Fibroblast of skin of right biceps (primary cell): ENCODE measurements at places on chromosomes 2 and 18.

GRCh38 chr2:74005786-74006185 is 21.1 kb downstream of the TET3 start:
- DNase-seq: no peak

GRCh38 chr18:45336448-45336847 is 278.8 kb upstream of the SLC14A2 start:
- no peak for DNase-seq

GRCh38 chr2:12734914-12735654 is 18.3 kb downstream of the TRIB2 start:
- no peak for DNase-seq

- peak; percentile 85 for DNase-seq
These were observed 103.4 kb upstream of the MSH2 start for GRCh38 chr2:47299555-47299954.

DNA sequence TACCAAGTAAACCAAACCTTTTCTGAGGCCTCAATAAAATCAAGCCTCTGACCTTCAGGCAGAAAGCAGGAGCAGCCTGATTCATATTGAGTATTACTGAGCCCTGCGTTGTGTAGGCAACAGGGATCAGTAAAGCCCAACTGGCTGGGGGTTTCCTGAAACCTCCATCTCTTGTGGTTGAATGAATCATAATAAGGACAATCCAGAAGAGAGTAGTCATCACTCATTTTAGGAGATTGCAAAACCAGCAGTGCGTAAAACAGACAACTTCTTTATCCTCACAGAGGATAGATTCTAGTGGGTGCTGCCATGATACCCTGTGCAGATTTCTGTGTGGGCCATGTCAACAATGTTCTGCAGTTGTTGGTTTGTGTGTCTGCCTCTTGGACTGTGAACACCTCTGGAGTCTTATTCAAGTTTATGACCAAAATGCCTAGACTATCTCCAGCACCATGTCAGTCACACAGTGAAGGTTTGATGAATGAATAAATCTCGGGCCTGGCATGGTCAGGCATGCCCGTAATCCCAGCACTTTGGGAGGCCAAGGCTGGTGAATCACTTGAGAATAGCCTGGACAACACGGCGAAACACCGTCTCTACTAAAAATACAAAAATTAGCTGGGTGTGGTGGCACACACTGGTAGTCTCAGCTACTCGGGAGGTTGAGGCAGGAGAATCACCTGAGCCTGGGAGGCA is 51.8 kb upstream of the RAB27B start:
- DNase-seq: peak; percentile 99

DNA sequence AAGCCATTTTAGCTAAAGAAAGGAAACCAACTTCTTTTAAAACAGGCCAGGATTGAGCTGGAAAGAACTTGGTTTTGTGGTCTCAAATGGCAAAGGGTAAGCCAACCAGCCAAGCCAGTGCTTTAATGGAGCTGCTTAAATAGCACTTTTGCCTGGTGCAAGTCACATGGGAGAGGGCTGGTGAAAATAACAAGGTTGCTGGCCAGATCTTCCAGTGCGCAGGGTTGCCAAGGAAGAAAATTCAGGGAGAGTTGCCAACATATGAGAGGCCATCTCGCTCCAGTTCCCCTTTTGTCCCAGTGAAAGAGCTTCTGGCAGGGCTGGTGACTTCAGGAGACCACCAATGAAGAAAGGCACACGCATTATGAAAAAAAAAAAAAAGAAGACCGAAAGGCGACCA is 57.3 kb downstream of the IRS1 start:
- no peak for DNase-seq

GRCh38 chr2:191617575-191617974 is 60.4 kb upstream of the NABP1 start:
- DNase-seq: no peak
